Stimulated activated CD4-positive, alpha-beta T cell treated with anti-CD3 and anti-CD28 coated beads, Interleukin-1b, Interleukin-23, amount 100 ng/mL, for 1 hour (primary cell): ENCODE measurements at places on chromosomes 1 and 21.

DNA sequence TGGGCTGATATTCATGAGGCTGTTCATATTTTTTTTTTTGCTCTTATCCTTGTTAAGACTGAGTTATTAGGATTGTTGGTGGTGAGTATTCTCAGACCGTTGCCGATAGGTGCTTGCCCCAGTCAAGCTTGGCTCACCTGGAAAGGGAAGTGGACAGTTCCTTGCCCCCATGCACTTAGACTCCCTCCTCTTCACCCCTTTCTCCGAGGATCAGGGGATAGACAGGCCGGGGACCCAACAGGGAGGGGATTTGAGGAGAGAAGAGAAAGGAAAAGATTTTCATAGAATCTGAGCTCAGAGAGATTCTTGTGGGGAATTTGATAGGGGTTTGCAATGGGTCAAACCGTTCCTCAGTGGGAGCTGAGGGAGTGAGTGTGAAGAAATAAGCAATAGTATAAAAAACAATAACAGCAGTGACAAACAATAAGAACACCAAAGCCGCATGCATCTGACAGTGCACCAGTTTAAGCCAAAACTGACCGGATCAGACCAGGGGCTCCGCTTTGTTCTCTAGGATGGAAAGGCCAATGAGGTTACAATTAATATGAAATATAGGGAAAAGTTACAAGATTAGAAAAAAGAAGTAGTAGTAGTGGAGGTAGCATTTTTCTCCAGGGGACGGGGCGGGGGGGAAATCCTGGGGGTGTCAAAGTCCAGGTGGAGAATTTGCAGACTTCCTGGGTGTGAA lies 8.9 kb downstream of the PAX7 start:
- DNase-seq: no peak

DNA sequence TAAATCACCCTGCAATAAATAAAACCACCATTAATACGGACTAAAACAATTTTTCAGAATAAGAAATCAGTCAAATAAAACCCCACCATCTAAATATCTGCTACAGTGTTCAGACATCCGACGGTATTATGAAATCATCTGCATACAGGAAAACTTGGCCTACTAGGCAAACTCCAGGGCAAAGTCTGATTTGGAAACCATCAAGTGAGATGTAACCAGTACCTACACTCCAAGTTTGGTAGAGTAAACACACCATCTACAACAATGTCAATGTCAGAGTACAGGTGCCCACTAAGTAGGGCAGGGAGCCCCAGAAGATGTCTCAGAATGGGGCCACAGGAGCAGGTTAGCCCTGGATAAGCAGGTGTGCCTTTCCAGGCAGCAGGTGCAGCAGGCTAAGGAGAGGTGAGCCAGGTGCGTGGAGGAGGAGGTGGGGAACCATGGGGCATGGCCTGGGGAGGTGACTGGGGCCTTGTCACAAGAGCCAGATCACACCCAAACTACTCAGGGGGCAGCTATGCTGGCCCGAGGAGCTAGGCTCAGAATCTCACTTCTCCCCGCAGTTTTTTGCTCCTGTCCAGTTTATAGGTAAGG lies 59.6 kb downstream of the CAPZB start:
- no peak for DNase-seq

DNA sequence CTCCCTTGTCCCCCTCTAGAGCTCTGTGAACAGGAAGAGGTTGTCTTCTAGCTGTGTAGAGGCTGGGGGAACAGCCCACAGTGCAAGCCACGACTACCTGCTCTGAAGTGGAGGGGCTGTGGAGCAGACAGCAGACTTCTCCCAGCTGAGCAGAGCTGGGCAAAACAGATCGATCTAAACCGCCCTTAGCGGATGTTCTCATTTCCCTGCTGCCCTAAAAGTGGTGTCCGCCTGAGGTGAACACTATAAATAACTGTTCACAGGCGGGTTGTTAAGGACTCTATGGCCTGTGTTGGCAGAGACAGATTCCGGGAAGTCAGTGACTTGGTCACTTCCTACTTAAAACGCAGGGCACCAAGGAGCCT lies 203.2 kb downstream of the RHOU start:
- DNase-seq: no peak

- DNase-seq: no peak
These were observed 64.6 kb downstream of the CAPN2 start for GRCh38 chr1:223776826-223777454.

- DNase-seq: no peak
These were observed 114.6 kb downstream of the KAZN start for GRCh38 chr1:14713077-14713476.

GRCh38 chr1:79903321-79903720 lies 896.8 kb upstream of the ADGRL4 start:
- DNase-seq: no peak

DNA sequence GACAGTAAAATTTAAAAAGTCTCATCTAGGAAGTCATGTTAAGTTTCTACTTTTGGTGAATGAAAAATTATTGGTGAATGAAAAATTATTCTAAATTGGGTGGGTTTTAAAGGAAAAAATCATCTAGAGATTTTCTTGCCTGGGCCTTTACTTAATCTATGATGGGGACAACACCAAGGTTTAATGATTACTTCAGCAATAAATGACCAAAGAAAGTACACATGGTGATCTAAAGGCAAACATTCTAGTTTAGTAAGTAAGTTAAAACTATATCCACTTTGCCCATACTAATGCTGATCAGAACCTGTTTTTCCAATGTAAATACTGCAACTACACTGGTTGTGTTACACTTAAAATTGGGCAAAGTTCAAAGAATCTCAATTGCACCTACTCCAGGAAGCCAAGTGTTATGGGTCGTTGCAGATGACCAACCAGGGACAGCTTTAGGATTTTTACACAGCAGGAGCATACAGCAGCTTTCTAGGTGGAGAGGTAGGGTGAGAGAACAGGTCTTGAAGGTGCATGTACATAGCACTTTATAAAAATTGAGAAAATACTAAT lies 14.6 kb upstream of the RPL5 start:
- no peak for DNase-seq

DNA sequence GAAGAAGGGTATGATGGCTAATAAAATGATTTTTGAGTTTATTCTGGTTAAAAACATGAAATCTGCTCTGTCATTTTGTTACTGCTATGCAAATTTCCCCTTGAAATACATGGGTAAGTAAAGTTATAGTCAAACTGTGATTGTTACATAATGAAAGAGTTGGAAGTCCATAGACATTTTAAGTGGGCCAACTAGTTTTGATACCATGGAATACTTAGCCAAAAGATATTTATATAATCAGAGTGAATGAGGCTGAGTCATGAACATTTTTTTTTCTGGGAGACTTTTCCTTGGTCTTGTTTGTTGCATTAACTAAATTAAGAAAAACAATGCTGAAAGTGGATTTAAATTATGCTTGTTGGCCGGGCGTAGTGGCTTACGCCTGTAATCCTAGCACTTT lies 58.2 kb upstream of the MPC2 start:
- no peak for DNase-seq

GRCh38 chr1:4797016-4797410 lies 142.6 kb downstream of the AJAP1 start:
- DNase-seq: no peak

DNA sequence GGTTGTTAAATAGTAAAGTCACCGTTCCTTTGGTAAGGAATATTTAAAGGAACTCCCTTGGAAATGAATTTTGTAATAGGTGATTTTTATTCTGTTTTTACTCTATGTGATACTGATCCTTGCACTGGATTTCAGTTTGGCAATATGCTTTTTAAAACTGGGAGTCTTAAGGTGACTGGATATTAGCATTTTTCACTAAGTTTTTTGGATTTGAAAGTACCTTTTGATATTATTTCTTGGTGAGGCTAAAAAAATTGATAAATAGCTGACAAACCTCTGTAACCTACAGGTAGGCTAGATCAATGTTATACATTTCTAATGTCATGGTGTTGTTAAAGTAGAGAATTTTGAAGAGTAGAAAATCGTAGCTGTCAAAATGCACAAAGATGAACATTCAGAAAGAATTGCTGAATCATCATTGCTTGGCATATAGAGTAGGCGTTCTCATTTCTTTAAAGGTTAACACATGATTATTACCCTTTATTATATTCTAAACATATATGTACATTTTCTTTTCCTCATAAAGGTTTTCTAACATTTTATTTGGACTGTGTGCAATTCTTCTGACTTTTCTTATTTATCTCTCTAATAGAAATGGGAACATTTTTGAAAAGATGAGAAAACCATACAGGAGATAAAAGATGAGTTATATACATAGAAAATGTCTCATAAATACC lies 1.5 kb upstream of the DNAJB4 start:
- no peak for DNase-seq

GRCh38 chr1:228307218-228308023 lies 99.2 kb downstream of the TRIM11 start:
- no peak for DNase-seq

DNA sequence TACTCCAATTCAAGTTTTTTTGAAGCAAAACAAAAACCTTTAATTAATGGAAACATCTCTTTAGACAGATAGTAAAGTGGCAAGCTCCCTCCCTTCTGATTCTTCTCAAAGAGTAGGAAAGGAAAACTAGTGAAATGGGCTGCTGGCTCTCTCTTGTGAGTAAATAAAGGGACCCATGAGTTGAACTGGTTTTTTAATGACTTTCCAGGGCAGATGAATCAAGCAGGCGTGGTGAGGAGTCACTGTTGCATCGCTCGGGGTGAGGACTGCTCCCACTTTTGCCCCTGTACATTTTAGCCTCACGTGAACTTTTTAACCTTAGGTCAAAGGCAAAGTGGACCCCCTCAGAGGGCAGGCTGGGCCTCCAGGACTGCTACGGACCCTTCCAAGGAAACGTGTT lies 64.8 kb downstream of the ABCA4 start:
- DNase-seq: no peak

GRCh38 chr1:63731117-63732043 lies 42.4 kb upstream of the ROR1 start:
- DNase-seq: no peak

- DNase-seq: no peak
These were observed 9.2 kb downstream of the SFT2D2 start for GRCh38 chr1:168234846-168235547.

DNA sequence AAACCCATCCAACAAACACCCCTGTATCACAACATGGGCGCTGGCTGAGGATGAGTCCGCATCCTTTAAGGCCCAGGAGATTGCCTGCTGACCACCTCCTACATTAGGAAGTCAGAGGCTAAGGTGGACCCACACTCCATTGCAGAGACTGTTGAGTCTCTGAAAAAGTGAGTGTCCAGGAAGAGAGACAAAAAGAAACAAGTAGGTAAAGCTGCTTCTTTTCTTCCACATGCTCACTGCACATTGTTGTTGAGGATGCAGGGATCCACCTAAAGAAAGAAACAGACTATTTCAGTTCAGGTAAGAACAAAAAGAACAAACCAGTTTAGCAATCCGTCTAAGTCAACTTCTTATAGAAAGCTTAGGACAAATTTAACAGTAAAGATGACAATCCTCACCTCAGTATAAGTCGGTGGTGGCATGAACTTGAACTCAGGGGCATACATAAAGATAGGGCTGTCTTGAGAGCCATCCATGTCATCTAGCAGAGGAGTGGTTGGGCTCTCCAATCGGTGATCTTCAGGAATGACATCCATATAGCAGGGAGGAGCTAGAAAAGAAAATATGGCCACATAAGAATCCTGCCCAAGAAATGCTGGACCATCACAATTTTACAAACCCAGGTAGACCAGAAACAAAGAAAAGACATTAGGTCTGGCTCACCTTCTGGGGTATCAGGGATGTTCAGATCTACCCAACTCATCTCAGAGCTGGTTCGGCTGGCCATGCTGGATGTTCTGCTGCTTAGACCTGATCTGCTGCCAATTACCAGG lies 2.6 kb downstream of the TXNIP start:
- no peak for DNase-seq

DNA sequence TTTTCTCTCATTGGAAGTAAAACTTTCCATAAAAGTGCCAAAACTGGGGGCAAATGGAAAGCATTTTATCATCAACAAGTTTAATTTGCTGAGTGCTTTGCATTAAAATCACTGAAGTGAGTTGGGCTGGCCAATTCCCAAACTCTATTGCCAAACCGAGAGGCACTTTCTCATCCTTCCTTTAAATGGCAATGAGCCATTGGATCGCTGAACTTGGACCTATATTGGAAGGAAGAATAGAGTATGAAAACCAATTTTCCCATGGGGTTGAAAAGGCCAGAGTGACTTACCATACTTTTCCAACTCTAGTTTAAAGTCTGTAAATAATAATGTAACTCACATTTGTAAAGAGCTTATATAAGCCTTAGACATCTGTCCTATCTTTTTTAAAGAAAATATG lies 189.1 kb upstream of the C1orf87 start:
- DNase-seq: no peak

DNA sequence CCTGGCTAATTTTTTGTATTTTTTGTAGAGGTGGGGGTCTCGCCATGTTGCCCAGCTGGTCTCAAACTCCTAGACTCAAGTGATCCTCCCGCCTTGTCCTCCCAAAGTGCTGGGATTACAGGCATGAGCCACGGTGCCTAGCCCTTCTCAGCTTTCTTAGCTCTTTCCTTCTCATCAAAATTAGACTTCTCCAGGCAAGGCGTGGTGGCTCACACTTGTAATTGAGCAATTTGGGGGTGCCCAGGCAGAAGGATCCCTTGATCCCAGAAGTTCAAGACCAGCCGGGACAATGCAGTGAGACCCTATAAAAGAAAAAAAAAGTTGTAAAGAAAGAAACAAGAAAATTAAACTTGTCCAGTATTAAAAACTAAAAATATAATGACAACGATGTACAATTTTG lies 112.6 kb upstream of the ERRFI1 start:
- DNase-seq: no peak

DNA sequence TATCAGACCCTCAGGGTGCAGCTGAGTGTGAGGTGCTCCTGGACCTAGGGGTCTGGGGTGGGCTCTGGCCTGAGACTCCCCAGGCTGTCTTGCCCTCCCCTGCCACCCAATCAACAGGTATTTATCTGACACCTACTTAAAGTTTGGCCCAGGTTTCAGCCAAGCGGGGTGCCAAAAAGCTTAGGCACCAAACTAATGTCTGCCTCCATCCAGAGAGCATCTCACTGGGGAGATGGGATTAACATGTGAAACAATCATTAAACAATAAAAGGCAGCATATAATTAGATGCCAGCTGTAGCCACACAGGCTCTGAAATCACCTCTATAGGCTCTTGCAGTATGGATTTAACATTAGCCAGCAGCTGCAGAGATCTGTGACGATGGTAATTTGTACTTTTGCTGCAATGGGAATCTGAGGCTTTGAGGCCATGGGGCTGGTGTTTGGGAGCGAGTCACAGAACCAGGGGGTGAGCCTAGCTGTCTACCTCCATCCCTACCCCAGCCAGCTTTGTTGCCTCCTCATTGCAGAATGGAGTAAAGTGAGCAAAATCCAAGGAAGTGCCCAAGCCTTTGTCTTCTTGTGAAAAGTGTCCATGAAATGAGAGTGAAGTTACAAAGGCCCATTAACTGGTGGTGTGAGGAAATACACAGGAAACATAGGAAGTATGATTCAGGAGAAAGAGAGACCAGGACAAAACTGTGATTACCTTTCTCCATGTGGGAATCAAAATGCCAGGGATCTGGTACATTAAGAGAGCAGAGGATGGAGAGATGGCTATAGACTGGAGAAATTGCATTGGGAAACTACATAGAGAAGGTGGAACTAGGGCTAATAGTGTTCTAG lies 36.1 kb downstream of the EIF2D start:
- DNase-seq: no peak

- no peak for DNase-seq
These were observed 27.2 kb downstream of the CTTNBP2NL start for GRCh38 chr1:112423207-112423606.

GRCh38 chr1:220818421-220819173 lies 31.9 kb downstream of the MTARC1 start:
- DNase-seq: no peak

- no peak for DNase-seq
These were observed 34.1 kb downstream of the ECHDC2 start for GRCh38 chr1:52887483-52887882.

- no peak for DNase-seq
These were observed 421.2 kb downstream of the DPYD start for GRCh38 chr1:97499667-97500066.

- DNase-seq: no peak
These were observed 2.3 kb downstream of the TRIM46 start for GRCh38 chr1:155175927-155176371.
